ENCODE measurements at places on chromosomes 1 and 21. TPM values are rescaled to one million over a fixed set of nuclear protein-coding genes. Genes with fewer than 3 reads are reported as not detected.

DNA sequence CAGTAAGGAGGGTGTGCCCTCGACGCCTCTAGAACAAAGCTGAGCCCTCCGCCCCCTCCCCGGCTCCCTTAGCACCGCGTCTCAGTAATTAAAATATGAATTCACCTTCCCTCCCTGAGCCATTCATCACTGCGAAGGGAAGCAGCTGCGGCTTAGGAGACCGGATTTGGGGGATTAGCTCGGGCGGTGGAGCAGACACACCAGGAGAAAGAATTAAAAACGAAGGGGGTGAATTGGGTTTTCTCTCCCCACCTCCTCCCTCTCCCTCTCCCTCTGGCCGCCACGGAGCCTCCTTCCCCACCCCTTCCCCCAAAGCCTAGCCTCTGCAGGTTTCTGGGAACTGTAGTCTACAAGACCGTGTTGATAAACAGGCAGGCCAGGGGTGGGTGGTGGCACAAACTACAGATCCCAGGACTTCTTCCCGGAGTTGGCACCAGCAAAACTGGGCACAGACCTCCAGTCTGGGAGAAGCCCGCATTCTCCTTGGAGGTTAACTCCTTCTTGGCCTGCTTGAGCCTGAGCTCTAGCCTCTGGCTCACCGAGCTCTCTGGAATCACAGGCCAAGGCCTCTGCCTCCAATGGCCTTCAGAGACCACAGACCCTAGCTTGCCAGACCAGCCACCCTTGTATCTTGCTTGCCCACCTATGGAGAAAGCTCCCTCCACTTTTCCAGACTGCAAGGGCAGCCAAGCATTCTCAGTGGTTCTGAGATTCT is 10.8 kb downstream of the BLACAT1 start:
- DNase-seq, result no peak

GRCh38 chr1:212915245-212916091 is 34.9 kb upstream of the VASH2 start:
- DNase-seq, result no peak

DNA sequence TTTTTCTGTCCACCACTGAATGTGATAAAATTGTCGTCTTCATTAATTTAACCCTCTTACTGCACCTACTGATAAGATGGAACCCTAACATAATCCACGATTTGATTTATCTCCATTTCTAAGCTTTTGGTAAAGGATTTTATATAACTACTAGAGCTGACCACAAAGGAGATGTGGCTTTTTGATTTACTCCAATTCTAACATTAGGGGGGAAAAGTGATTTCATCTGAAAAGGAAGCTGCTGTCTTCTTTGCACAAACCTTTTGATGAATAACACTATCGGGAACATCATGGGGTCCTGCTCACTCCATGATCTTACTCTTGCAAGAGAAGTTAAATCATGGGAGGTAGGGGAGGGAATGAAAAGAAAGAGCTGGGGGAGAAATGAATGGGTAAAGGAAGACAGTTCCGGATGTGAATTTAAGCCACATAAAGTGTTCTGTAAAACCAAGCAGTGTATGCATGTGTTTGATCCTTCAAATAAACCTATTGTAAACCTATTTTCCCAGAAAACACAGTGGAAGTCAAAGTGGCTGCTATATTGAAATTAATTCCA is 161.8 kb downstream of the GABPA start:
- no peak for DNase-seq

DNA sequence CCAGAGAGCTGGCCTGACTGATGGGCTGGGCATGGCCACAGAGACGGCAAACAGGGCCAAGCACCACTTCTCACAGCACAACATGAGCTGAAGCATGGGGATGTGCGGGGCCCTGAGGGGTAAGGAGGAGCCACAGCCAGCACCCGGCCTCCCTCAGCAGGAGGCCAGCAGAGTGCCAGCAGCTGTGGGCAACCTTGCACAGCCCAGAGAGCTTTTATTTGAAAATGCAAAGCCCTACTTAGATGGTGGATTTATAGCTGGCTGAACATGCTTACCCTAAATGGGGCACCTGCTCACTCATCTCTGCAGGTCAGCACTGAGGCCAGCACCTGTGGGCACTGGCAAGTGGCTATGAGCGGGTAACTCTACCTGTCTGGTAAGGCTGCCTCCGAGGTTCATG is 44.1 kb downstream of the SLC66A1 start:
- no peak for DNase-seq

GRCh38 chr1:209831615-209832014 is 3.8 kb downstream of the UTP25 start:
- no peak for DNase-seq

Gene SHISAL2A
- not detected for total RNA-seq

Gene WNT9A
- total RNA-seq, result 3.7 TPM

DNA sequence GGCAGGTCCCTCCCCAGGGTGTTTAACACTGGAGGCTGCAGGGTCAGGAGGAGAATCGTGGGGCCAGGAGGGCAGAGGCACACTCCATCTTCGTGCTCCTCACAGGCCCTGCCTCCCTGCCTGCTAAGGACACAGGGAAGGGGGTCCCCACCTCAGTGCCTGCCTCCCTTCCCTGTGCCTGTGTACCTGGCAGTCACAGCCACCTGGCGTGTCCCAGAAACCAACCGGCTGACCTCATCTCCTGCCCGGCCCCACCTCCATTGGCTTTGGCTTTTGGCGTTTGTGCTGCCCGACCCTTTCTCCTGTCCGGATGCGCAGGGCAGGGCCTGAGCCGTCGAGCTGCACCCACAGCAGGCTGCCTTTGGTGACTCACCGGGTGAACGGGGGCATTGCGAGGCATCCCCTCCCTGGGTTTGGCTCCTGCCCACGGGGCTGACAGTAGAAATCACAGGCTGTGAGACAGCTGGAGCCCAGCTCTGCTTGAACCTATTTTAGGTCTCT is 623 bp upstream of the BGLAP start:
- no peak for DNase-seq

DNA sequence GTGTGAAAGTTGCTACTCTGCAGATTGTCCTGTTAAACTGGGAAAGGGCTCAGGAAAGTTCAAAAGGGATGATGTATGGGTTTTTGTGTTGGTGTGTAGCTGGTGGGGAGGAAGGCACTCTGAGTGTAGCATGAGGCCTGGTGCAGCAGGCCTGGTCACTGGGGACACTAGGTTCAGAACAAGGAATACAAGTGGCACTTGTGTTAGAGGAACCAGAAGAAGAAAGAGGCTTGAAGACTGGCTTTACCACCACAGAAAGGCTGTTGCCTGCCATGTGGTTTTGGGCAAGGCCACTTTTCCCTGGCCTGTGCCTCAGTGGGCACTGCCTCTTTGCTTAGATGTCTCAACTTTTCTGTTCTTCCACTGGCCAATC is 122.8 kb downstream of the NOS1AP start:
- no peak for DNase-seq

- no peak for DNase-seq
These were observed 64.7 kb upstream of the FGGY start for GRCh38 chr1:59232216-59232615.

DNA sequence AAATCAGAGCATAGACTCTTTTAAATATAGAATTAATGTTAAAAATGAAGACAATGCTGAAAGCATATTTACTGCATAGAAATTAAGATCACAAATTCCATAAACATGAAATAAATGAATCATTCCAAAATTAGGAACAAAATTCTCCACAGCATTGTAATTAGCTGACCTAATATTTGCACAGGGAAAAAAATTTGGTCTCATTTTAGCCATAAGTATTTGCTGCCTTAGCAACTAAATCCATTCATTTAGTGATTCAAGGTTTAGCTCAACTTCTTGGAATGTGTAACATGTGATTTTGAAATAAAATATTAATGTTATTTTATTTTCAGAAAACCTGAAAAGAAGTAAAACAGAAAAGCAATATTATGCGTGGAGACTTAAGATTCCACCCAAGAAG is 25.5 kb downstream of the ADAMTS5 start:
- DNase-seq, result no peak

DNA sequence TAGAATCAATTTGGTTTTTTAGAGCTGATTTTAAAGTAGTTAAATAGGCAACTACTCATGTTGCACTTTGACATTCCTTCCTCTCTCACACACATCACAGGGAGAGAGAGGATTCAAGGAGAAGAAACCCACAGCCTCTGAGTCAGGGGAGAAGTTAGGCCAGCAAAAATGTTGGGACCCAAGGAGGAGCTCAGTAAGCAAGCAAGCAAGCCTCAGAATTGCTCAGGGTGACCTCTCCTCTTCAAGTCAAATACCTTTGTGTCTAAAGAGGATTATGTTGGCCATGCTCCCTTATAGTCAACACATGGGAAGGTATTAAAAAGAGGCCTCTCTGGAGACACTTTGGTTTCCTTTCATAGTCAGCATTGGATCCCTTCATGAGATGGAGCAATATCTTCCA is 80.5 kb upstream of the WARS2 start:
- no peak for DNase-seq

DNA sequence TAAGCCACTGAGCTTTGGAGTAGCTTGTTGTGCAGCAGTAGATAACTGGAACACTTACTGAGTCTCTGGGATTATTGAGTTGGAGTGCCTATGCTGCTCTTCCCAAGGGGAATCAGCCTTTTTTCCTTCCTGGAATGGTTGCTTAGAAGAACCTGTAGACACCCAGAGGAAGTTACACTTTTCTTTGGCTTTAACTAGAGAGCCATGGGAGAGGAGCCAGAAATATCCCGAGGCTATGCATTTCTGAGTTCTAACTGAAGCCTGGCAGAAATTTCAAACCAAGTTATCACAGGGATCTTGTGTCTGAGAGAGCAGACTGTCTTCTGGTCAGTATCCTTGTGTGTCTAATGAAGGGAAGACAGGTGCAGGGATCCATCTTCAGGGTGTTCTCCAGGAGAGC is 28.3 kb downstream of the LAMC1 start:
- no peak for DNase-seq

Gene GPR3
- total RNA-seq, result 0.44 TPM

GRCh38 chr1:100076319-100076718 is 56.4 kb downstream of the SASS6 start:
- no peak for DNase-seq

GRCh38 chr1:54335011-54335754 is 71.0 kb downstream of the SSBP3 start:
- no peak for DNase-seq

Gene CASQ1
- total RNA-seq, result not detected

DNA sequence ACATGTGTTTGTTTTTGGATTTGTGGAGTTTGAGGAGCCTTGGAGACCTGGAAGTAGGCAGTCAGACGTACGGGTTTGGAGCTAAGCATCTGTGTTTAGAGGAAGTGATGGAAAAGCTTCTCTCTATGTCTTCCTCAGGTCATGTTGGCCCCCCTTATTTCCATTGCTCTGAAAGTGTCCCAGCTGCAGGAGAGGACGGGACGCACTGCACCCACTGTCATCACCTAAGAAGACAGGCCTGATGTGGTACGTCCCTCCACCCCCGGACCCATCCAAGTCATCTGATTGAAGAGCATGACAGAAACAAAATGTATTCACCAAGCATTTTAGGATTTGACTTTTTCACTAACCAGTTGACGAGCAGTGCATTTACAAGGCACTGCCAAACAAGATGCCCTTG is 66.2 kb downstream of the PGM1 start:
- DNase-seq, result no peak

Gene HOOK1
- total RNA-seq, result 1.6 TPM

Gene GOLPH3L
- total RNA-seq, result 20.4 TPM

DNA sequence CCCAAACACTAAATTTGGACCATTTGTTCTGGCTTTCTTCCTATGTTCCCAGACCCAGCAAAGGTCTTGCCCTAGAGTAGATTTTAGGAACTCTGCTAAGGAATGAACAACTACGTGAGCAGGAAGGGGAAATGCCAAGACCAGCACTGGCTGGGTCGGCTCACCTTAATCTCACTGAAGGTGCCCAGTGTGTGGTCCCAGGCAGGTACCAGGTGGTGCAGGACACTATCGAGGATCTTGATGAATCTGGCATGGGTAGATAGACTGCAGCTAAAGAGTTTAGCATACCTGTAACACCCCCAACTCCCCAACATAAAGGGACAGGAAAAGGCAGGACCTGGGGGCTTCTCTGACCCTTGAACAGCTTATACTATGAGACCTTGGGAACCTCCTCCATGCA is 3.0 kb downstream of the HECTD3 start:
- no peak for DNase-seq

GRCh38 chr1:116343019-116343418 is 30.0 kb upstream of the ATP1A1 start:
- DNase-seq, result no peak

- DNase-seq, result no peak
These were observed 1.2 kb downstream of the GAS5 start for GRCh38 chr1:173866413-173867115.

Gene ITLN2
- not detected for total RNA-seq

GRCh38 chr1:14763977-14764376 is 165.5 kb downstream of the KAZN start:
- DNase-seq, result no peak

Gene FMO3
- not detected for total RNA-seq

GRCh38 chr1:183003203-183003602 is 20.0 kb upstream of the LAMC1 start:
- no peak for DNase-seq

Gene TNFRSF4
- 58.5 TPM for total RNA-seq

DNA sequence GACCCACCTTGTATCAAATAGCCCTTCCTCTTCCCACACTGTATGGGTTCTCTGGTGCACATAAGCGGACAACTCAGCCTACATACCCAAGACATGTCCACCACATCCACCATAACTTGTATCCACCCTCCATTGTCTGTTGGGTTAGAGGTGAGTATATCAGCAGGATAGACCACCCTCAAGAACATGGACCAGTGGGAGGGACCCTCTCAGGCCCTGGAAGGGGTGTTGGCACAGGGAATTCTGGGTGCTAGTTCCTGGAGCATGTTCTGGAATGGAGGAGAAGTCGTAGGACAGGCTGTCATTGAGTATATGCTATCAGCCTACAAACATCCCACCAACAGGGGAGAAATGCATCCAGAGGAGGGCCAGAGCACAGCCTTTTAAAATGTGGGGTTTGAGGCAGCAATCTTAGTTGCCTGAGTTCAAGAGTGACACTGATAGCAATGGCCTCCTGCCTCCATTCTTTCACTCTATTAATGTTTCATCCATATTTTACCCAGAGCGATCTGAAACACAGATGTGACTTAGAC is 7.5 kb downstream of the CD55 start:
- DNase-seq, result no peak

DNA sequence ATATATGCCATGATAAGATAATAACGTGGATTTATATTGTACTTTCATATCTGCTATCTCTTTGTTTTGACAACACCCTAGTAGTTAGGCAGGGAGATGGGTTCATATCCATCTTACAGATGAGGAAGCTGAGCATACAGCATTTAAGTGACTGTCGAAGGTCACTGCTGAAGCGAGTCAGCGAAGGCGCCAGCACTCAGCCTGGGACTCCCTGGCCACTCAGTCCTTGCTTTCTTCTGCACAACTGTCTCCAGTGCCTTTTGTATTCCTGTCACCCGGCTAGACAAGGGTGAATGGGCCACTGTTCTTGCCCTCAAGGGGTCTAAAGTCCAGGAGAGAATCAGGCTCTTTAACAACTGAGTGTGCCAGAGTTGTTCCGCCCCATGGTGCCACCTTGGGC is 3.1 kb downstream of the ARHGEF10L start:
- no peak for DNase-seq

DNA sequence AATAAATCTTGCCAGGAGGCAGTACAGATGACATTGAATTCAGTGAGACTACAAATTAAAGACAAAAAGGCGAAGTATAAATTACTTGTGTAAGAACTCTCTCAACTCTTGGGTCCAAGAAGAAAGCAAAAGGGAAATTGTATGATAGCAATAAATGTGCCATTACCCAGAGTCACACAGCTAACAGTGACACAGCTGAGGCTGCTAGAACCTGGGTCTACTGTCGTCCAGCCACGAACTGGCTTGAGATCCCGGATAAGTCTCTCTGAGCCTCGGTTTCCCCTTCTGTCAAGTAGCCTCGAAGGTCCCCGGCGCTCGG is 362 bp upstream of the ROR1 start:
- no peak for DNase-seq

GRCh38 chr1:54325284-54325683 is 80.9 kb downstream of the SSBP3 start:
- no peak for DNase-seq
